GM12865 (cell line): ENCODE measurements at places on chromosomes 3 and 15.

DNA sequence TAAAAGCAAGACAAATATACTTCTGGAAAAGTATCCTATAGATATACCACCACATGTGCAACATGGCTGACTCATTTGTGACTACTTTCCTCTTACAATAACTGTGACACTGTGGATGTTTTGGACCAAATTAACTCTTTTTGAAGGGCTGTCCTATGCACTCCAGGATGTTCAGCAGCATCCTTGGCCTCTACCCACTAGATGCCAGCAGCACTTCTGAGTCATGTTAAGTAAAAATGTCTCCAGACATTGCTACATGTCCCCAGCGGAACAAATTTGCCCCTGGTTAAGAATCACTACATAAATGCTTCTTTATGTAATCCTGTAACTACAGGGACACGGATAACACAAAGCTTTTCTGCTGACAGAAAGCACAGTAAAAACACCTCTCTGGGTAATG lies 32.0 kb downstream of the RUVBL1 start:
- no peak for DNase-seq

- DNase-seq = no peak
Measured at GRCh38 chr3:141039589-141039988, 11.6 kb upstream of the SPSB4 start.

DNA sequence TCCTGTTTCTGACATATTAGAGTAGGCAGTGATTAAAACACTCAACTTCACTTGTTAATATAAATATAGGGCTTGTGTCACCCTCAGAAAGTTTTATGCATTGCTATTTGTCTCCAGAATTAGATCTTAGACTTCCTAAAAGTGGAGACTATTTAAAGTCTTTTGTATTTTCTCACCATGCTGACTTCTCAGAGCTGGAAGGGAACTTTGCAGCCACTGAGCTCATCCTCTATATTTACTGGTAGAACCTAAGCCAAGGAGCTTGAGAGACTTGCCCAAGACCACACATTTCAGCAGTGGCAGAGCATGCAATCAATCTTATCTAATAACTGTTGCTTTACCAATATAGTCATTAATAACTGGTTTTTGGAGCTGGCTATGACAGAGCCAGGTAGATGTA lies 53.2 kb downstream of the STAC start:
- no peak for DNase-seq

DNA sequence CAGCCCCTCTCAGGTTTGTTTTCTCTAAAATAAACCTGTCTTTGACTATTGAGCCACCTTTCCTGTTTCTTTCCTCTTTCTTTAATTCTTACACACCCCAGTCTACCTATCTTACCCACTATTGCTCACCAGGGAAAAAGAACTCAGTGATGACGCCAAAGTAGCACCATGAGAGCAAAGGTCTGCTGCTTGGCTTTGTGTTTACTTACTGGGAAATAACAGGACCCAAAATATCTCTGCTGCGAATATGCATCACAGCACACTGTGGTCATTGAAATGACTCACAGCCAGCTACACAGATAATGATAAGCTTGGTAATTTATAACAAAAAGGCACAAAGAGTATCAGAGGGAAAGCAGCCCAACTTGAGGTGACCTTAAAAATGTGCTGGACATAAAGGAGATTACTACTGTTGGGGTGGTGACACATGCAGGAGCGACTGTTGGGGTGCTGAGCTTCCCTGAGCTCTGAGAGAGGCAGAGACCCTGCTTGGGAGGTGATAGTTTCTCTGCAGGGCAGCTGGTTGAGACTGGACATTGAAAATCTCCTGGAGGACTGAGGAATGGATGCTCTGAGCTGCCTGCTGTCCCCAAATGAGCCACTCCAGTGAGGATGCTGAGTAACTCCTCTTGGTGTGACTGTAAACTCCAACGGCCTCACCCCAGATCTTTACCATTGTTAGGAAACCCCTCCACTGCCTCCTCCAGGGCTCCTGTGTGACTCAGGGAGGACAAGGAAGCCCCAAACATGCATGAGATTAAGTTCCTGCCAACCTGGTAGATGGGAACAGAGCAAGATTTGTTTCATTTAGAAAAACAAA lies 14.5 kb downstream of the EFCAB12 start:
- peak; percentile 46 for DNase-seq

DNA sequence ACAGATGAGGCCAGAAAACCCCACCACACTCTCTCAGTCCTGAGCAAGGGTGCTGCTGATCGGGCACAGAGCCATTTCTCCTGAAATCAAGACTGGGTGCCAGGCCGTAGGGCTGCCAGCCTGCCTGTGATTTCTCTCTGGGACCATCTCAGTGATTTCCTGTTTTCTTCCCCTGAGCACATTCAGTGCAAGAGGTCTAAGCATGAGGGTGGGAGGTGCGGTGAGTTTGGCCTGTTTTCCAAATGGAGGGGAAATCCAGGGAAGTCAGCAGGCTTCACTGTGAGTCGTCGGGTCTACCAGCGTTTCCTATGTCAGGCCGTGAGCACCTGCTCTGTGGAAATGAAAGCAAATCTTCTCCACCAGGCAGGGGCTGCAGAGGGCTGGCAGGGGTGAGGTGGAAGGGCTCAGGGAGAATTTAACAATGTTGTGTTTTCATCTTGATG lies 82.3 kb downstream of the ST6GAL1 start:
- DNase-seq = peak; percentile 74

DNA sequence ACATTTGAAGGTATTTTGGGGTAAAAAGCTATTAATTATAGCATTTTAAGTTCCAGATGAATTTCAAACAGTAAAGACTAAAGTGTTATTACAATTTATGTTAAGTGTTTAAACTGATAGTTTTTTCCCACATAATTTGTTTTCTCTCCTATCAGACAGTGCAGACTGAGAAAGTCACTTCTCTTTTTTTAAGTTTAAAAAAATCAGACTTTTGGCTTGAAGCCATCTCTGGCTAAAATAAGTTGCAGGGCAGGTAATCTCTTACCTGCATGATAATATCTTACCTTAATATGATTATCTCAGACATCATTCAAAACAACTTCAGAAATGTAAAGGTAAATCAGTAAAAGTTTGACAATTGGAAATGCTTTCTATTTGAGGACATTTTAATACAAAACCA lies 21.5 kb upstream of the RAB6B start:
- no peak for DNase-seq

DNA sequence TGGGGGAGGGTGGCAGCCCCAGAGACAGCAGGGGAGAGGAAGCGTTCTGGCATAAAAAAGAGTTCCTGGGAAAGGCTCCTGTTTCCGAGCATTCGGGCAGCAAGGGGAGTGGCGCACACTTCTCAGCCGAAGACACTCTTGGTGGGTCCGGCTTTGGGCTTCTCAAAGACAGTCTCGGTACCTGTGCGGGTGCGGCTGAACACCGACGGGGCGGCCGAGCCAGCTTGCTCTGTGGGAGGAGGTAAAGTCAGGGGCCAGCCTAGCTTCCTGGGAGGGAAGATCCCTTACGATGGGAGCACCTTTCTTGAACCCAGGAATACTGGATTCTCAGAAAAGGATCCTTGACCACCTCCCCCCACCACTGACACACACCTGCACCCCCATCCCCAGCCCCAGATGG lies 1.6 kb downstream of the MUSTN1 start:
- no peak for DNase-seq

DNA sequence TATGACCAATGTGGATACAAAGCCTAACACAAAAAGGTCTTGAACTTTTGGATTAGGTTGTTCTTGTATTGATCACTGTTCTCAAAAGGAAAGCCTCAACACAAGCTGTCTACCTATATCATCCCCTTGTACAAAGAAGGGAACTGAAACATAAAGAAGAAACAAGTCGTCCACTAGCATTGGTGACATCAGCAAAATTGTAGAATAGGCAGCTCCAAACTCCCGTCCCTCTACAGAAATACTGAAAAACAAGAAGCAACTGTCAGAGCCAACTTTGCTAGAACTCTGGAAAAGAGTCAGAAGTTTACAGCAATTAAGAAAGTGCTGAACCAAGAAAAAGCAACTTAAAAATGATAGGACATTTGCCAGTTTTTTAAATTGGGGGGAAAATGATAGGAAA lies 7.5 kb upstream of the NR1I2 start:
- DNase-seq = peak; percentile 13

DNA sequence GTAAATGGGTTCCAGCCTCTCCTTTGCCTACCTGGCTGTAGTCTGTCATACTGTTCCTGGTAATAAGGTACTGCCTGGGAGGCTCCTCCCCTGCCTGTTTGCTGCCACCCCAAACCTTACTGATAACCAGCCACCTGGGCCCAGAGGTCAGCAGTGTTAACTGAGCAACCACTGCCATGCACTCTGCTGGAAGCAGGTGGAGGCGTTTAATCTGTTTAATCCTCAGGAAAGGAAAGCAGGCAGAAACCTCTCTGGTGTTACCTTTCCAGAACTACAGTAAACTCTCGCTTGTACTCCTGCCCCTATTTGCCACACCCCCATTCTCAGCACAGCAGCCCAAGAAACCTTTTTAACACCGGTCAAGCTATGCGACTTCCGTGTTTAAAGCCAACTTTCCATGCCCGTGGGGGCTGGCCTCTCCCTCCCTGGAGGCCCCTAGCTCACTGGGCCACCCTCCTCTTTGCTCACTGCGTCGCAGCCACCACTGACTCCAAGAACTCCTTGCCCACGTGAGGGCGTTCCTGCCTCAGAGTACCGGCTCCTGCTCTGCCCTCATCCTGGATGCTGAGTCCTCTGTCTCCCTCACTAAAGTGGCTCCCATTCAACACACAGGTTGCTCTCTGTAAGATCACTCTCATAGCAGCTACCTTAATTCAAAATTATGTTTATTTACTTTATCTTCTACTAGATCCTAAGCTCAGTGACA lies 8.3 kb downstream of the BDH1 start:
- DNase-seq = no peak

GRCh38 chr3:53235545-53235944 lies 20.3 kb downstream of the TKT start:
- DNase-seq = no peak

GRCh38 chr3:129911261-129911861 lies 17.9 kb upstream of the TMCC1 start:
- DNase-seq = no peak

GRCh38 chr3:192260116-192261010 lies 467.0 kb downstream of the FGF12 start:
- no peak for DNase-seq

- peak; percentile 9 for DNase-seq
Measured at GRCh38 chr3:124263168-124263567, 271.2 kb upstream of the ROPN1 start.

DNA sequence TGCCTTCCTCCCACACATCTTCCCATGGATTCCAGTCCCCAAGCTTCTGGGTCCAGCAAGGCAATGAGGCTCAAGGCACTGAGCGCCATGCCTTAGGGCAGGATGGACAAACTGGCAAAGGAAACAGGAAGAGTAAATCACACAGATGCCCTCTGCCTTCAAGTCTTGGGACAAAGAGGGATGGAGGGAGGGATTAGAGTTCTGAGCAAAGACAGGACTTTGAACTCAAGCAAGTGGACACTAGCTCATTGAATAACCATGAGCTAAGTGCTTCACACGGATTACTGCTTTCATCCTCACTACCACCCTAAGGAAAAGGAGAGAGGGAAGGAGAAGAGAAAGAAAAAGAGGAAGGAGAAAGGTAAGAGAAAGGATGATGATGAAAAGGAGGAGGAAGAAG lies 7.6 kb upstream of the THBS1 start:
- no peak for DNase-seq

- DNase-seq = no peak
Measured at GRCh38 chr15:63476229-63476632, 28.2 kb upstream of the USP3 start.

DNA sequence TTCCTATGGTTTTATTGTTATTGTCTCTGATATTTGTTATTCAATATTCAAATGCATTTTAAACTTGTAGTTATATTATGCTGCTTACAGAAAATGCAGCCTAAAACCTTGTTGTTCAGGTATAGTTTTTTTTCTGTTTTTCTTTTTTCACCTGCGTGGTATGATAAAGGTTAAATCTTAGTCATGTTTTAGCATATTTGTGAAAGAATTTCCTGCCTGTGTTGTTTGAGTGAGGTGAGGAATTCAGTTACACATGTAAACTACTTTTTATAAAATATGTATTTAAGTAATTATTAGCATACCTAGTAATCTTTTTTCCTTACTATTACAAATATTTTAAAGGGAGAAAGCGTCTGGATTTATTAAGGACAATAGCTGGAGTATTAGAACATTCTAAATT lies 90.0 kb upstream of the NAALADL2 start:
- DNase-seq = no peak

DNA sequence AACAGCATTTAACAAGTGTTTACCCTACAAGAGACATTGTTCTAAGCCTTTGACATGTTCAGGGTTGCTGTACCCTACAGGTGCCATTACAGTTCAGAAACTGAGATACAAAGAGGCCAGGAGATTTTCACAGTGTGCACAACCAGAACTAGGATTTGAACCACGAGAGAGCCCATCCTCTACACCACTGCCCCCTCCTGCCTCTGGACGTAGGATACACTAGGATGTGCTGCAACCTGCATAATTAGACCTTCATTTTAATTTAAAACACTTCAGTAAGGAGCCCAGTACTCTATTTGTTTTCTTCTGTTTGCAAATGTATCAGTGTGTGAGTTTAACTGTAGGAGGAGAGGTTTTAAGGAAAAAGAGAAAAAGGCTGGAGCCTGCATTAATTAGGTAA lies 123.1 kb upstream of the RARB start:
- DNase-seq = no peak

DNA sequence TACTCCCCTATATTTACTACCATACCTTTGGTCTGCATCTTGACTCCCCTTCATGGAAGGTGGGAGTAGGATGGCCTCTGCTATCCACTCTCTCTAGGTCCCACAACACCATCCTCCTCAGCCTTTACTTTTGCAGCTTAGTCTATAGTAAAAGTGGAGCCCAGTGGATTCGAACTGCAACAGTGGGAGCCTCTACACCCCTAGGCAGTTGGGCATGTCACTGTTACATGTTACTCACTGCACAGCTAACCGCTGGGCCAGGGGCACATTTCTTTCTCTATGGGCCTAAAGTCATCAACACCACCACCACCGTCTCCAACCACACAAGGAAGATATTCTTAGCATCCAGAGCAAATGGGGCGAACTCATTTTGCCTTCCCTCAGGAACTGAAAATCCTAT lies 62.9 kb downstream of the KLF13 start:
- DNase-seq = no peak

- no peak for DNase-seq
Measured at GRCh38 chr15:66658044-66658443, 44.0 kb upstream of the SMAD6 start.

DNA sequence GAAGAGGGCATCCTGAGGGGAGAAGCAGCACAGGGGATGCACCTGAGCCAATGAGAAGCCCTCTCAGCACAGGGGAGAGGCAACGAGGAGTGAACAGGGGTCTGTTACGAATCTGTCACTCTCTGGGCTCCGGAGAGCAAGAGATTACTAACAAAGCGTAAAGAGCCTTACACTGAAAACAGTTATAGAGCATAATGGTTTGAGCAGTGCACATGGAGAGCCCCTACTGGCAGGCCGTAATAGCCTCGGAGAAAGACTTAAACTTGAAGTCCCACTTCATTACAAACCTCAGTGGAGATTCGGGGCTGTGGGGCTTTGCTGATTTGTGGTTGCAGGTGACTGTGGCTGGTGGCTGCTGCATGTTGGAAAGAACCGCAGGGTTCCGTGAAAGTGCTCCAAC lies 271.5 kb upstream of the TMC3 start:
- no peak for DNase-seq
